ENCODE measurements at places on chromosomes 13 and 19.

- no peak for DNase-seq
Observed at GRCh38 chr19:40608240-40608621, 7.1 kb downstream of the LTBP4 start.

DNA sequence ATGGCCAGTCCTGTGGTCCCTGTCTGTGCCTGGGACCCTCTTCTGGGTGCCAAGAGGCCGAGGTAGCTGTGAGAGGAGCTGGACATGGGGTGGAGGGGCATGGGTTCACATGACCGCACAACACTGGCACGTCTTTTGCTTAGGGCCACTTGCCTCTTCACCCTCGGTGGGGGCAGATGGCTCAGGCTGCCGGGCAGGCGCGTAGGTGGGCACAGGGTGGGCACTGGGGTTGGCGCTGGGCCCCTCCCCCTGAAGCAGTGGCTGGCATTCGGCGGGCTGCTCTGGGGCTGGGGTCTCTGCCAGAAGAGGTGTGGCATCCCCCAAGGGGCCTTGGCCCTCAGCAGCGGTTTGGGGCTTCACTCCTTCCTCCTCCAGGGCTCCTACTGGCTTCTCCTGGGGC is 8.4 kb downstream of the PALM3 start:
- DNase-seq = no peak

DNA sequence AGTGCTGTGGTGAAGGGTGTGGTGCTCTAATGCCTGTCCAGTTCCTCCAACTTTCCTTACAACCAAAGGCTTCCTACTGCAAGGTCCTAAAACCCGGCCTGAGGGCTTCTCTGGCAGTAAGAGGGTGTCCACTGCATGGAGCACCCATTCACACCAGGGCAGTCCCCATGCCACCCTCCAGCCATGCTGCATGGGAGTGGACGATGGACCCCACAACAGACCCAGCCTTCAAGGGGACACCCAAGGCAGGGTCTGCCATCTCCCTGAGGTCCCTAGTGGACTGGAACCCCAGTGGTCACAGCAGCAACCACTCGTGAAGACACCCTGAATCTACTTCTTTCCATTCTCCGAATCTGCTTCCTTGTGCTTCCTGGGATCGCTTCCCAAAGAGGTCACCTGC is 117.6 kb upstream of the SOX1 start:
- DNase-seq = no peak

GRCh38 chr19:9862938-9863337 is 27.8 kb downstream of the PIN1 start:
- DNase-seq = no peak

DNA sequence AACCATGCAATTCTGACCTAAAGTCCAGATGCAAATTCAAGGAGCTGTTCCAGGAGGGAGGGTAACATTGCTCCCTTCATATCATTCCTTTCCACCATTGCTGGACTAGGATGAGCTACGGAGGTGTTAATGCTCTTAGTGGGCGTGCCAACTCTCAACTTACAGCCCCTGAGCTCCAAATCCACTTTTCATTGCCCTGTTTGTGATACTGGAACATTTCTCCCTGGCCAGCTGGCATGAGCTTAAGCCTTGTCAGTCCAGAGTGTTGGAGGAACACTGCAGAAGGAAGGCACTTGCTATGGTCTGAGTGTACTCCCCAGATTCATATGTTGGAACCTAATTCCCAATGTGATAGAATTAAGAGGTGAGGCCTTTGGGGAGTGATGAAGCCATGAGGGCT is 70.4 kb upstream of the FARP1 start:
- no peak for DNase-seq

- DNase-seq = no peak
Observed at GRCh38 chr13:27622102-27622820, 569 bp downstream of the POLR1D start.

DNA sequence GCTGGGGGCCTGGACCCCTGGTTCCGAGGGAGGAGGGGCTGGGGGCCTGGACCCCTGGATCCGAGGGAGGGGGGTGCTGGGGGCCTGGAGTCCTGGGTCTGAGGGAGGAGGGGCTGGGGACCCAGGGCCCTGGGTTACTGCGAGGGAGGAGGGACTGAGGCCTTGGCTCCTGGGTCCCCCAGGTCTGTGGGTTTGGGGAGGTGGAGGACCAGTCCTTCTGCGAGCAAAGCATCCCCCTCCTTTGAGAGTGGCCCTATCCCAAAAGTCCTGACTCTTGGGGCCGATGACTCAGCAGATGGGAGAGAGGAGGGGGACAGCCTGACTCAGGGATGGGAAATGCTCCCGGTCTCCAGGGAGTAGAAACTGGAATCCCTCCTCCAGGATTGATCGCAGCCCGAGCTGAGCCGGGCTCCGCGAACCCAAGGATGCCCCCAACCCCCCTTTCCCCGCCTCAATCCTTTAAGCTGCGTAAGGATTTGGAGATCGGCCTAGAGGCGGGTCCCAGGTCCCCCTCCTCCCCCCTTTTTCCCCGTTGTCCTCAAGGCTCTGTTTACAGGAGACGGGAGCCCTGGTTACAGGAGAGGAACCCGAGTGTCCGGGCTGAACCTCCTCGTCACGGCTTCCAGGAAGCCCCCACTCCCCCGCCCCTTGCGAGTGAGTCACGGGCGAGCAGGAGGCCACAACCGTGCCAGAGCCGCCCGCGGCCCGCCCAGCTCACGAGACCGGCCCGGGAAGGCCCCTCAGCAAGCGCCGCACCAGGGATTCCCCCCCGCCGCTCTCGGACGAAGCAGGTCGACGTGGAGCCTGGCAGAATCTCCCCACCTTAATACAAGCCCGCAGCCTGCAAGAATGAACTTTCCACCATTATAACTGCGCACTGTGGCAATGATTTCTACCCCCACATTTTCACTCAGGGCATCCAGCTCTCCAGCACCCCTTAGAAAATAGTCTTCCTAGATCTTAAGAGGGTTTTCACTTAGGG is 3.0 kb upstream of the ZFP36 start:
- DNase-seq = peak; percentile 97

- no peak for DNase-seq
Observed at GRCh38 chr13:54133746-54134145, 1105.1 kb downstream of the OLFM4 start.

GRCh38 chr13:41514853-41515395 is 57.6 kb downstream of the RGCC start:
- DNase-seq = no peak

GRCh38 chr19:38402623-38402966 is 298 bp upstream of the FAM98C start:
- DNase-seq = no peak

- no peak for DNase-seq
Observed at GRCh38 chr19:23460656-23461055, 65.4 kb upstream of the ZNF91 start.

DNA sequence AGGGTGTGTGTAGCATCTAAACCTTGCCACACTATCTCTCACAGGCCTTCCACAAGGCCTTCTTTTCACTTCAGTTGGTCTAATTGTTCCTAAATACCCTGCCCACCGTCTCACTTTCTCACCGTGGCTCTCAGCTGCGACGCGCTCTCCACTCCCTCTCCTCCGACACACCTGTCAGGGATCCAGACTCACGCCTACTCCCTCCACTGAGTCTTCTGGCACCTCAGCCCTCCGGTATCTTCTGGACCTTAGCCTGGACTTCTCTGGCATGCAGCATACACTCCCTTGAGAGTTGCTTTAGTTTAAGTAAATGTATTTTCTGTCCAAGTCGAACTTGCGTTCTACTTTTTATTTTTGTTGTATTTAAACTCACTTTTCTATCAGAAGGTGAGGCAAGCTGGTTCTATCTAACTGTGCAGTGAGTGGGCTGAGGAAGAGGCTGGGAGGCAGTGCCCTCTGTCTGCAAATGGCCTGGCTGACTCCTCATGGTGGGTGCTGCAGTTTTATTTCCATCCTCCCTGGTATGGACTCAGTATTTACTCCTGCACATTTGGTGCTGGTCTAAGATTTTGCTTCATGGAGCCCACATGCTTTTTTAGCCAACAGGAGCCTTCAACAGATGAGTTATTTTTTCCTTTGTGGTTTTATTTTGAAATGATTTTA is 28.5 kb upstream of the ARGLU1 start:
- no peak for DNase-seq

DNA sequence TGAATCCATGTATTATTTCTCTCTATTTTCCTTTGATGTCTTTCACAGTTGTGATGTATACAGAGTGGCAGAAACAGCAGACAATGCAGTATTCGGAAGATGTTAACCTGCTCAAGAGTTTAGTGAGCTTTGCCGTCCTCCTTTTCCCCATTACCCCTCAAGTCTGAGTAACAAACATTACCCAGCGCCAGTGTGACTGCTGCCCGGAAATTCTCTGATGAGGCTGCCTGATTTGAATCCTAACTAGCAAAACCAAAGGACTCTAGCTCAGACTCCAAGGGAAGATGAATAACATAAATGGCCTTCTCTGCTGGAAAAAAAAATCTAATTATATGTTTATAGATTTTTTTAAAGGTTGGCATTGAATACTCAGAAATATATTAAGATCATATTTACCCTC is 247.3 kb upstream of the SOX21 start:
- DNase-seq = no peak

- no peak for DNase-seq
Observed at GRCh38 chr13:106533943-106534638, 1.4 kb downstream of the EFNB2 start.

GRCh38 chr13:80141123-80141849 is 199.6 kb downstream of the SPRY2 start:
- no peak for DNase-seq

DNA sequence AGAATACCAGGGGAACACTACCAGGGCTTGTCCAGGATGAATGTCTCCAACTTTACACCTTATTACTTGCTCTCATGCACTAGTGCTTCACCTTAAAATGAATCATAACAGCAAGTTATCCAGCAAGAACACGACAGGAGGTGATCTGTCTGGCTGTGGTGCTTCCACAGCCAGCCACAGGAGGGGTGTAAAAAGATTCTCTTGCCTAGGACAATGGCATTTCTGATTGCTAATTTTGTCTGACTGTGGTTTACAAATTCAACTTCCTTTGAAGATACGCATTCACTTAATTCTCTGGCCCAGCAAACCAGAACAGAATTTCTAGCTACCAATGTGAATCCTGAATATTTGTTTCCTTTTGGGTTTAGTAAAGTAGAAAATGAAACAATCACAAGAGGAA is 23.1 kb upstream of the COG3 start:
- DNase-seq = no peak

- peak; percentile 13 for DNase-seq
Observed at GRCh38 chr19:1471515-1472160, 7.4 kb downstream of the C19orf25 start.

- no peak for DNase-seq
Observed at GRCh38 chr13:76879883-76880270, 6.3 kb downstream of the KCTD12 start.

- no peak for DNase-seq
Observed at GRCh38 chr13:97185291-97185690, 36.8 kb upstream of the MBNL2 start.

DNA sequence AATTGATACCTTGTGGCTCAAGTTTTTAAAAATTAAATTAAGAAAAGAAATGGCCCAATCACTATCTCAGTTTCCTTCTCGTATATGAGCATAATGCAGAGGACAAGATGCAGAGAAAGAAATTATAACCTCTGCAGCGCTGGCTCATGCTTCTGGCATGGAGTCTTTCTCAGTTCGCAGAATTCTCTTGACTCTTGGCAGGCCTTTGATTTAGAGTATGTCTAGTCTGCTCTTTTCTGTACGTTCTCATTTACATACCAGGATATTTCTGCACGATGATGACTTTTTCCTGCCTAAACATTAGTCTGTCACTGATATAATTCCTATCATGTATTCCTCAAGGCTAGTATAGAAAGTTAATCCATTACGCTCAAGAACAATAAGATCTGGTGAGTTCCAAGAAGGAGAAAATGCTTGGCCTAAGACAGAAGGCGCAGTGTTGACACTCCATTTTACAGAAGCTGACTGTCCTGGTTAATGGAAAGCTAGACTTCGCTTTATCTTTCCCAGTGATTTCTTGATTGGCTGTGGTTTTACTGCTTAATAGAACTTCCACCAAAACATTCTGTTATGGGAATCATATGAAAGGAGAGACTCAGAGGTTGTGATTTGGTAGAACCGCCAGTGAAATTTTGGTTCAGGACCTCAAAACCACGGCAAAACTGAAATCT is 1.7 kb upstream of the SMAD9 start:
- DNase-seq = no peak

DNA sequence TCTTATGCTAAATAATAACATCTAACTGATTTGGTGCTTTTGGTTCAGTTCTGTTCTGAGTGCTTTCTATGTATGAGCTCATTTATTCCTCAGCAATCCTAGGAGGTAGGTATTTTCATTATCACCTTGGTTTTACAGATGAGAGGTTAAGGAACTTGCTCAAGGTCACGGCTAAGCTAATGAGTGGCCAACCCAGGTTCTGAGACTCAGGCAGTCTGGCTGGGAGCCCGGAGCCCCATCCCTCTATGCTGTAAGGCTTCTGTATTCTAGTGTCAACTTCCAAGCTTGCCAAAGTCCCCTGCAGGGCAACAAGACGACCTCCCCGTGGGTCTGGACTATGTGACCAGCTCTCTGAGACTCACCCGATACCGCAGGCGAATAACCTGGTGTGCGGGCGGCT is 60.5 kb downstream of the PARP4 start:
- no peak for DNase-seq

- no peak for DNase-seq
Observed at GRCh38 chr13:74767050-74767449, 632.8 kb upstream of the KLF12 start.

DNA sequence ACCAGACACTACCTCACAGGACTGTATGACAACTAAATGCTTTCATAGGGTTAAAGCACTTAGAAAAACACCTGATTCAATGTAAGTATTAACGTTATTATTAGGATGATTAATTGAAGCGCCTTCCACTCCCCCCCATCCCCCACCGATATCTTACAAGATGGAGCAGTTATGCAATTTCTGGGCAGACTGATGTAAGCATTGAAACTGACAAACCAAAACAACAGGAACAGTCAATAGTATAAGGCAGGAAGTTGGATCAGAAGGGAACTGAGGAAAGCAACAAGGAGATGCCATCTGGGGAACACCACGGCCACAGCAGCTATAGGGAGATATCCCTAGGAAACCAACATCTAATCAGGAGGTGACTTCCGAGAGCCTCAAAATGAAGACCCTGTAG is 3.8 kb downstream of the LCP1 start:
- DNase-seq = peak; percentile 84

- DNase-seq = no peak
Observed at GRCh38 chr19:33841685-33842084, 45.0 kb downstream of the KCTD15 start.

DNA sequence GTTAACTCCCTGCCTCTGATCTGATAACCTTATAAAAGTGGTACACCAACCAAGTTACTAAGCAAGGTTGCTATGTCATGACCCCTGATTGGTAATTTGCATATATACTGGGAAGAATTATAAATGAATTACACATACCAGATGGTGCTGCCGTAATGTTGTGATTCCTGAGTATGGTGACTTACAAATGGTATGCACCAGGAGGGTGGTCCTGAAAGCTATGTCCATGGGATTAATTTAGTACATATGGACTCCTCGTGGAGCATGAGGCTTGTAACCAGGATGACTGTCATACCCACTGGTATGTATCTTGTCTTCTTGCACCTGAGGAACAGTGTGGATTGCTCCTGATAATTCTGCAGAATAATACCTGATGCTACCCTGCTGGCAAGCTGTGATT is 240.6 kb downstream of the GPC6 start:
- no peak for DNase-seq
